Ovary (tissue), 10 donors: ENCODE measurements at places on chromosomes 3 and 15. TPM values are rescaled to one million over a fixed set of nuclear protein-coding genes. Genes with fewer than 3 reads are reported as not detected.
A peak's percentile ranks its signal among the peaks of the same experiment; 100 is the strongest.

The AGBL1 gene
- not detected for total RNA-seq

- DNase-seq, result no peak
- H3K27ac ChIP-seq, result no peak overlapping the region
- H3K4me1 ChIP-seq, result no peaks in the 10 kb centered on the region
- H3K36me3 ChIP-seq, result no peaks in the 10 kb centered on the region
- no peaks in the 10 kb centered on the region for H3K27me3 ChIP-seq
Measured at GRCh38 chr3:150286390-150287147, 121.5 kb upstream of the TSC22D2 start.

The STRIT1 gene
- not detected for total RNA-seq

GRCh38 chr15:66937588-66937987, 127.8 kb upstream of the SMAD3 start:
- H3K4me1 ChIP-seq, result peaks cover 2% of the 10 kb centered on the region
- no peak overlapping the region for H3K27ac ChIP-seq
- H3K27me3 ChIP-seq, result no peaks in the 10 kb centered on the region
- no peak overlapping the region for H3K4me3 ChIP-seq

- no peak for DNase-seq
- H3K36me3 ChIP-seq, result no peaks in the 10 kb centered on the region
- H3K4me3 ChIP-seq, result peak overlapping the region; percentile 97
- peaks cover 2% of the 10 kb centered on the region for H3K4me1 ChIP-seq
Measured at GRCh38 chr15:38253351-38253781, 730 bp downstream of the SPRED1 start.
